ENCODE measurements at places on chromosomes 6 and 20. TPM values are rescaled to one million over a fixed set of nuclear protein-coding genes. Genes with fewer than 3 reads are reported as not detected.

FOXF2 gene
- total RNA-seq = 28.0 TPM

PLEKHG1 gene
- 6.8 TPM for total RNA-seq

TMC2 gene
- total RNA-seq = not detected

SUN5 gene
- total RNA-seq = not detected

DNA sequence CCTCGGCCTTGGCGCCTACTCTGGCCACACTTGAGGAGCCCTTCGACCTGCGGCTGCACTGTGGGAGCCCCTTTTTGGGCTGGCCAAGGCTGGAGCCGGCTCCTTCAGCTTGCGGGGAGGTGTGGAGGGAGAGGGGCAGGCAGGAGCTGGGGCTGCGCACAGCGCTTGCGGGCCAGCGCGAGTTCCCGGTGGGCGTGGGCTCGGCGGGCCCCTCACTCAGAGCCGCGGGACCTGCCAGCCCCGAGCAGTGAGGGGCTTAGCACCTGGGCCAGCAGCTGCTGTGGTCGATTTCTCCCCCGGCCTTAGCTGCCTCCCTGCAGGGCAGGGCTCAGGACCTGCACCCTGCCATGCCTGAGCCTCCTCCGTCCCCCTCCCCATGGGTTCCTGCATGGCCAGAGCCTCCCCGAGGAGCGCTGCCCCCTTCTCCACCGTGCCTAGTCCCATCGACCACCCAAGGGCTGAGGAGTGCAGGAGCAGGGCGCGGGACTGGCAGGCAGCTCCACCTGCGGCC is 136.8 kb downstream of the EPHA7 start:
- no peaks in the 10 kb centered on the region for H3K36me3 ChIP-seq
- no peak for DNase-seq
- no peak overlapping the region for H3K27ac ChIP-seq
- no peaks in the 10 kb centered on the region for H3K4me1 ChIP-seq
- H3K27me3 ChIP-seq = no peaks in the 10 kb centered on the region

DNA sequence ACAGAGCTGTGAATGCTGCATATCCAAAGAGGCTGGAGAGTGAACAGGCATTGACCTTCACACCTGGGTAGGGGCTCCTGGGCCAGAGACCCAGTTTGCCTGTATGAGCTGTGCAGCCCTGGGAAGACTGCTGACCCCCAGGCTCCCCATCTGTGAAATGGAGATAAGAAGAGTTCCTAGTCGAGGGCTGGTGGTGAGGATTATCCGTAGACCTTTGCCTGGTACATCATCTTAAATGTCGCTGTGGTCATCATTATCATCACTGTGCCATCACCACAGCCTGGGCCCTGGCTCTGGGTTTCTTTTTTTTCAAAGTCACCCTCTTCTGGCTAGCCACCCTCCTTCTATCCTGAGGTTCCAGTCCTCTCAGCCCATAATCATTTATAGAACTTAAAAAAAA is 12.0 kb downstream of the AGPAT4 start:
- H3K27me3 ChIP-seq = no peaks in the 10 kb centered on the region
- H3K4me3 ChIP-seq = no peak overlapping the region
- H3K27ac ChIP-seq = no peak overlapping the region
- H3K36me3 ChIP-seq = no peaks in the 10 kb centered on the region
- DNase-seq = no peak

GRCh38 chr20:49657118-49657901 is 56.4 kb downstream of the B4GALT5 start:
- no peak for DNase-seq
- H3K4me1 ChIP-seq = peaks cover 16% of the 10 kb centered on the region
- no peak overlapping the region for H3K27ac ChIP-seq
- H3K36me3 ChIP-seq = peaks cover 10% of the 10 kb centered on the region
- H3K4me3 ChIP-seq = no peak overlapping the region

GRCh38 chr6:134466771-134467525 is 149.0 kb upstream of the SGK1 start:
- H3K36me3 ChIP-seq = no peaks in the 10 kb centered on the region
- no peak overlapping the region for H3K27ac ChIP-seq
- H3K4me1 ChIP-seq = peaks cover 29% of the 10 kb centered on the region
- H3K4me3 ChIP-seq = no peak overlapping the region

DNA sequence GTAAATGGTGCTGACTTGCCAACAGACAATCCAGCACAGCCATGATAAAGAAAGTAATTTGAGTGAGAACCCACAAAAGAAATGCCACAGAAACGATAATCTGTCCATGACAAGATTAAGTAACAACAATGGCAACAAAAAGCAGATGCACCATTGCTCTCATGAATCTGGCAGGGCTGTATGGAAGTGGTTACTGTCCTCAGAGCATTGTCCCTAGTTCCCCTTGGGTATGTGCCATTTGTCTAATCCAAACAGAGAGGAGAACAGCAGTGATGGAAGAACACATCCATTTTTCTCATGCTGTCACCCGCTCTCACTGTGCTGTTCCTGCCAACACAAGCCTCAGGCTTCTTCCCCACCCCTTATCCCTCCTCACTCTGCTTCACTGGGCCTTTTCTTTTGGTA is 65.8 kb downstream of the REV3L start:
- no peak for DNase-seq
- peaks cover 22% of the 10 kb centered on the region for H3K4me1 ChIP-seq
- no peak overlapping the region for H3K4me3 ChIP-seq
- no peaks in the 10 kb centered on the region for H3K27me3 ChIP-seq
- H3K27ac ChIP-seq = peak overlapping the region; percentile 25
- no peaks in the 10 kb centered on the region for H3K36me3 ChIP-seq

DNA sequence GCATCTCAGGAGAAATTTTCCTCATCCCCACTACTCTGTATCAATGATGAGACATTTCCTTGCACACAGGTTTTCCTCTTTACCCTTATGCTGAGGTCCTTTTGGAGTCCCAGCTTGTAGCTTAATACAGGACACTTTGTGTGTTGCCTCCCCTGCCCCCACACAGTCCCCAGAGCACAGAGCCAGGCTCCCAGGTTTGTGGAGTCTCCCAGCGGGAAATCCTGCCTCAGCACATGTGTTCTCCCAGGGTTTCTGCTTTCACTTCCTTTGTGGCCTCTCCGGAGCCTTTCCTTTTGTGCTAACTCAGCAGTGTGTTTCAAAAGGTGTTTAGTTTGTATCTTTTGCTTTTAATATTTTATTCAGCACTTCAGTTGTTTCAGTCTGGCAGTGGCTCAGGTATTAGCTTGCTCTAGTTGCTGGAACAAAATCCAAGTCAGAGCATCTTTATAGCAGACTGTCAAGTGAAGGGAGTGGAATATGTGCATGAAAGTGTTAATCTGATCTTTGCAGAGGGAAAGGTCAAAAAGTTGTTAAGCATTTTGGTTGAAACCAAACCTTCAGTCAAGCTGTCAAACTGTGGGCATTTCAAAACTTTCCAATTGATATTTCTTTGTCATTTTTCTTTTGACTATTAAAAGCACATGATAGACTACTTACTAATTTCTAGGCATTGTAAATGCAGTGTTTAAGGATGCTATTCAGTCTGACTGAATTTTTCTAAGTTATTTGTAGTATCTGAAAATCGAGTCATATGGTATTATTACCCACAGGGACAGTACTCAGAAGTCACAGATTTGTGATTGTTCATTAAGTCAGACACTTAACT is 8.6 kb downstream of the SNX9 start:
- no peak overlapping the region for H3K4me3 ChIP-seq
- no peak overlapping the region for H3K27ac ChIP-seq
- DNase-seq = no peak
- peaks cover 11% of the 10 kb centered on the region for H3K4me1 ChIP-seq
- H3K36me3 ChIP-seq = no peaks in the 10 kb centered on the region
- no peaks in the 10 kb centered on the region for H3K27me3 ChIP-seq

DNA sequence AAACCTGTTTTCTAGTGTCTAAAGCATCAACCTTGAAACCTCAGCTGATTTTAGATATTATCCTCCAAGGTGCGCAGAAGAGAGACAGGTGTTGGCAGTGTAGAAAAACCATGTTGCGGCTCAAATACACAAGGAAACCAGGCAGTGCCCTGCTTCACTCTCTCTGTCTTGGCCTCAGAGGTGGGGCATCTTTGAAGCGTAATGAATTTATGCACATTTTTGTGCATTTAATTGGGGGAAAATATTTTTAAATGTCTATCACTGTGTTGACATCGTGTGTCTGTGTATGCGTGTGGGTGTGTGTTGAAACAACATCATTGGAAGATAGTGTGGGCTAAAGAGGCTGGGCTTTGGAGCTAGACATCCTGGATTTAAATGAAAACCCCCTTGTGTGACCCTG is 334.0 kb upstream of the CHD6 start:
- H3K27me3 ChIP-seq = no peaks in the 10 kb centered on the region
- no peak overlapping the region for H3K4me3 ChIP-seq
- H3K4me1 ChIP-seq = no peaks in the 10 kb centered on the region
- no peaks in the 10 kb centered on the region for H3K36me3 ChIP-seq
- no peak for DNase-seq

DNA sequence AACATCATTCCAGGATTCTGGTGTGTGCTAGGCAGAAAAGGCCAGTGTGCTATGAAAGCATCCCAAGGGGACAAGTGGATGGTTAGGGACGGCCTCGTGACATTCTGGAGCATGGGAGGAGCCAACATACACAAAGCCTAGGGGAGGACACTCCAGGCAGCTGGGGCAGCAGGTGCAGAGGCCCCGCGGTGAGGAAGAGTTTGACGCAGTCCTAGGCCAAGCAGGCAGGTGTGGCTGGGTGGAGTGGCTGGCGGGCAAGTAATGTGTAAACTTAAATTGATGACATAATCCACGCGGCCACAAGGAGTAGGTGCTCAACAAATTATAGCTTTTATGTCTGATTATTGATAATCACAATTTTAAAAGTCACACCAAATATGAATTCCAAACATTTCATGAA is 93.6 kb downstream of the TMEM242 start:
- DNase-seq = no peak
- H3K27me3 ChIP-seq = peaks cover 19% of the 10 kb centered on the region

GRCh38 chr6:37495244-37495934 is 4.3 kb downstream of the CCDC167 start:
- H3K4me1 ChIP-seq = peaks cover 3% of the 10 kb centered on the region
- no peak overlapping the region for H3K27ac ChIP-seq
- no peak for DNase-seq
- no peak overlapping the region for H3K4me3 ChIP-seq

- H3K27ac ChIP-seq = no peak overlapping the region
- H3K27me3 ChIP-seq = no peaks in the 10 kb centered on the region
- H3K4me3 ChIP-seq = no peak overlapping the region
- H3K4me1 ChIP-seq = peaks cover 17% of the 10 kb centered on the region
- no peaks in the 10 kb centered on the region for H3K36me3 ChIP-seq
Observed at GRCh38 chr20:44646641-44647274, 4.7 kb downstream of the ADA start.

GRCh38 chr6:92767101-92767500 is 652.3 kb downstream of the EPHA7 start:
- H3K27ac ChIP-seq = no peak overlapping the region
- DNase-seq = no peak
- H3K4me1 ChIP-seq = peaks cover 6% of the 10 kb centered on the region
- no peaks in the 10 kb centered on the region for H3K36me3 ChIP-seq
- no peak overlapping the region for H3K4me3 ChIP-seq
- H3K27me3 ChIP-seq = no peaks in the 10 kb centered on the region

Measured in hepatocyte (in vitro differentiated cells).